ENCODE measurements at places on chromosomes 11 and 22.
A peak's percentile ranks its signal among the peaks of the same experiment; 100 is the strongest.

DNA sequence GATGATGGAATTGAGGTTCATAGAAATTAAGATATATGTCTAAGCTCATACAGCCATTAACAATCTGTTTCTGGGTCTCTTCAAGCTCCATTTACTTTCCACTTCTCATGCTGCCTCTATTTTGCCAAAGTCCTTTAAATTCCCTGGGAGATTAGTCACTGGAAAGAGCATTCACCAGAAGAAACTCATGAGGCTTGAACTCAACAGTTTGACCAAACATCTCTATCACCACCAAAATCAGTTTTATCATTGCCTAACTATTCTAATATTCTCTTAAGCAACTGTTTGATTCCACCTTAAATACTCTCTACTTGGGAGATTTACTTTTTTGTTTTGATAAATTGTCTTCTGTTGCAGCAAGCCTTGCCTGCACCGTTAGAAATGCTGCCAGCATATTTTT is 881.3 kb downstream of the KCNA4 start:
- no peak for DNase-seq

DNA sequence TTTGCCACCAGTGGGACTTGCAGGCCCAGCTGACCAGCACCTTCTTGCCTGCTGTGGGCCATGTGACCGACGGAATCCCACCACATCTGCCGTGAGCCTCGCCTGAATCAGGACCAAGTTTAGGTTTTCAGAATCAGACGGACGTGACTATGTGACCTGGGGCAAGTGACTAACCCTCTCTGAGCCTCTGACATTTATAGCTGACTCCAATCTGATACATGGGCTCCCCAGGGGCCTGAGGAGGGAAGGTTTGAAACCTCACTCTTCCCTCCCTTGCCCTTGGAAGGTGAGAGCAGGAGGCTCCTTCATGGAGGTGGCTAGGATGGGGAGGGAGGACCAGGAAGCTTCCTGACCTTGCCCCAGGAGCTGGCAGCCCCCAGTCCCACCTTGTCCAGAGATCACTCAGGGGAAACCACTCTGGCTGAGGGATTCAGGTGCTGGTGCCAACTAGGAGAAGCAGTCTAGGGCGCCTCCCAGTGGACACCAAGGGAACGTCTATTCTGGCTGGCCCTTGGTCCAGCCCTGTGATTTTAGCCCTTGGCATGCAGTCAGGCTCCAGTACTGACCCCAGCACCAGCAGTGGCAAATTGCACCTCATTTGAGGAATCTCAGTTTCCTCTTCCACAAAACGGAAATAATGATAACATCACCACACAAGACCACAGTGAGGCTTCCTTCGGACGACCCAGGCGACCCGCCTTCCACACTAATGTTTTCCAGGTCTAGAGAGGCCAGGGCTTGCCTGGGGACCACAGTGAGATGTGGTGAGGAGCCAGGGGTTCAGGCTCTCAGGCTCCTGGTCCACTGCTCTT is 47.2 kb upstream of the SYT7 start:
- peak; percentile 65 for DNase-seq

DNA sequence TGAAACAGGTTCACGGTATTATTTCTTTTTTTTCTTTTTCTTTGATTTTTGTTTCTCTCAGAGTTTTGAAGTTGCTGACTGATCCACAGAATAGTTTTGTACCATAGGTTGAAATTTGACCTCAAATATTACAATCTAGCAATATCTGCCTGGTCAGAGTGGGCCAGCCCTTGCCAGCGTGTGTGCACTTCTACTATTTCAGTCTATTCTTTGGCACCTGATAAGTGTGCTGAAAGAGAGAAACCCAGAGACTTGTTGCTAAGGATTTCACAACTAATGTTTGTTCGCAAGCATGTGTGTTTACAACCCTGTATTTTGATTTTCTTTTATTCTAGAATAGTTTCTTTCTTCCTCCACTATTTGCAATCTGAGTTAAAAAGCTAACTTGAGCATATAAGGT is 1125.2 kb upstream of the CNTN5 start:
- no peak for DNase-seq

DNA sequence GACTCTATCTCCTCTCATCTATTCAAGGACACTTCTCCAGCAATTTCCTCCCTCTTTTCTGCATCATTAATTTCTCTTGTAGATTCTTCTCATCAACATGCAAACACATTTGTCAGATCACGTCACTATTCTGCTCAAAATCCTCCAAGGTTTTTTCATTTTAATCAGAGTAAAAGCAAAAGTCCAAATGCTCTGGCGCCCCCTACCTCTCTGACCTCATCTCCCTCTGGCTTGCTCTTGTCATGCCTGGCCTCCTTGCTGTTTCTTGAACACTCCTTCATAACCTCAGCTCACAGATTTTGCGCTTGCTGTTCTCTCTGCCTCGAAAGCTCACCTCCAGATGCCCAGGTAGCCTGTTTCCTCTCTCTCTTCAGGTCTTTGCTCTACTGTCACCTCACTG is 22.4 kb downstream of the RTCB start:
- DNase-seq = no peak

DNA sequence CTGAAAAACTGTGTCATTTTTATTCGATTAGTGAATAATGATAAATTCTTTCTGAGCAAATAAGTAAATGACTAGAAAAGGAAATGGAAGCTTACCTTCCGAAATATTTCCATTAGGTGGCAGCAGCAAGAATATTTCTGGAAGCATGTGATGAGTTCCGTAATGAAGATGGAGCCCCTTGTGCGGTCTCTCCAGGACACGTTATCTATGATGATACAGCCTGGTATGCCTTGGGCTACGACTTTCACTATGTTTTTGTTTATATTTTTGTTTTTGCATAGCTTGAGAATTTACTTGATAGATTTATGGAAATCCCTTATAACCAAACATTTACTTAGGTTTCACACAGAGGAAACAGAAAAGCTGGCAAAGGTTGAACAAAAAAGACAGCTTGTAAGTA is 25.7 kb downstream of the CASP5 start:
- DNase-seq = no peak

DNA sequence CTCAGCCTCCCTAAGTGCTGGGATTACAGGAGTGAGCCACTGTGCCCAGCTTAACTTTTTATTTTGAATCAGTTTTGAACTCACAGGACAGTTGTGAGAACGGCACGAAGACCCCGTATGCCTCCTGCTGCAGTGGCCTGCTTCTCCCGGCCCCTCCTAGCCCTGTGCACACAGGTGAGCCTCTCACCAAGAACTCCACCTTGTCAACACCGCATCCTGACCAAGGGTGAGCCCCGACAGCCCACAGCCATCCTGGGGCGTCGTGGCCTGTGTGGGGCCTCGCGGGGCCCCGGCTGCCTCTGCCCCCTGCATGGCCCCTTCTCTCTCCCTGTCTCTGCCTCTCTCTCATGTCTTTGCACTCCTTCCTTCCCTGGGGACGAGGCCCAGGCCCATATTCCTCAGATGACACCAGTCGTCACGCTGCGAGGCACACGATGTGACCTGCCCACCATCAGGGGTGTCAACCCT is 38.8 kb downstream of the GNB1L start:
- no peak for DNase-seq

- DNase-seq = no peak
Observed at GRCh38 chr11:93623920-93624319, 37.6 kb upstream of the CEP295 start.

- no peak for DNase-seq
Observed at GRCh38 chr11:66072081-66072480, 2.0 kb downstream of the PACS1 start.

DNA sequence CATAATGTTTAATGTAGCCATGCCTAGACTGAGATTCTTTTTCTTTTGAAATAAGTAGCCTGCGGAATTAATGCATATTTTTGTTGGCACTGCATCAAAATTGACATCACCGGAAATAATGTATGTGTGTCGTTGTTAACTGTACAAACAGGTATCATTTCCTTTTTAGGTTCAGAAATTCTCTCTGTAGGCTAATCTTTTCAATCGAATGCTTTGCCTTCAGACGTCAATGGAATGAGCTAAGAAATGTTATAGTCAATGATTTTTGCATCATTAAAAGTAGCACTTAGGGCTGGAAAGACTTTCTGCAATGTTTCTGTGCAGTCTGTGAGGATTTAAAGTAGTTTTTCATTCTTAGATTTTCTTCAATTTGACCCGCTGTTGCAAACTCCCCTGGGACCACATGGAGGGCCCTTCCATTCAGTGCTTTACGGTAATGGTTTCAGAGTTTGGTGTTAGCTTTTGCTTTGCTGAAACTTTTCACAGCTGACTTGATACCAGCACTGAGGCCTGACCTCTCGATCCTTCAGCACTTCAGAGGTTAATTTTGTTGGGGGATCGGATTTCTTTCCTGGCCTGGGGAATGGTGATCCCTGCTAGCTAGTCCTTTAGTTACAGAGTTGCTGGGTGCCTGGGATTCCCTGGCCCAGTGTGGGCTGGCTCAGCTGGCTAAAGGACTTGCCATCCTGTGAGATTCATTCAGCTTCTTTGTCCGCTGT is 137.8 kb downstream of the DBX1 start:
- DNase-seq = no peak

- peak; percentile 39 for DNase-seq
Observed at GRCh38 chr11:103436131-103436770, 327.0 kb downstream of the DYNC2H1 start.

GRCh38 chr11:108654994-108655631 is 9.8 kb upstream of the DDX10 start:
- peak; percentile 79 for DNase-seq

GRCh38 chr11:88359114-88359513 is 21.6 kb upstream of the CTSC start:
- no peak for DNase-seq

DNA sequence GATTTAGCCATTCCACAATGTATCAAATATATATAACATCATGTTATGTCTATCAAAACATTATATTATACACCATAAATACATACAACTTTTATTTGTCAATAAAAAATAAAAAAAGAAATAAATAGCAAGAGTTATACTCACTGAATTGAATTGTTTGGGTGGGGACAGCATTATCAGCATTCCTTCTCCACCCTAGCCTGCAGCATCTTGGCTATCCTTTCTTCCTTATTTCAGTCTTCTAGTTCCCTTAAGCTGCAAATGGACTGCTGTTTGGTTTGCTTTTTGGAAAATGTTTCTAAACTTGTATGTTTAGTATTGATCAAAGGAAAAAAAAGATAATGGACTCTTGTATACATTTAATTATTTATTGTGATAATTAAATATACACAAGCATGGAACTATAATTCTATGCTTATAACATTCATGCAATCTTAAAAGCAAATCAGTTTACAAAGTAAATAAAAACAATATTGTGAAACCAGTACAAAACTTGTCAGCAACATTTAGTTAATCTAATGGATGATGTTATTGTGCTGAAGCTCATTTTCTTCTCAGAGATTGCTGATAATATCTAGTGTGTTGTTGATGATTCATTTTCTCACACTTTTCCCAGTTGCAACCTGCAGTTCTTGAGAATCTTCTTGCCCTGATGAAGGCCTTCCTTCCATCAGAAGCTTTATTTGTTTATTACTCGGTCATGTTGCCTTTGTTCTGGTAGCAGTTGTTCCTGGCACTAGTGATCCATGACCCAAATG is 5.0 kb downstream of the ARHGAP42 start:
- DNase-seq = no peak

DNA sequence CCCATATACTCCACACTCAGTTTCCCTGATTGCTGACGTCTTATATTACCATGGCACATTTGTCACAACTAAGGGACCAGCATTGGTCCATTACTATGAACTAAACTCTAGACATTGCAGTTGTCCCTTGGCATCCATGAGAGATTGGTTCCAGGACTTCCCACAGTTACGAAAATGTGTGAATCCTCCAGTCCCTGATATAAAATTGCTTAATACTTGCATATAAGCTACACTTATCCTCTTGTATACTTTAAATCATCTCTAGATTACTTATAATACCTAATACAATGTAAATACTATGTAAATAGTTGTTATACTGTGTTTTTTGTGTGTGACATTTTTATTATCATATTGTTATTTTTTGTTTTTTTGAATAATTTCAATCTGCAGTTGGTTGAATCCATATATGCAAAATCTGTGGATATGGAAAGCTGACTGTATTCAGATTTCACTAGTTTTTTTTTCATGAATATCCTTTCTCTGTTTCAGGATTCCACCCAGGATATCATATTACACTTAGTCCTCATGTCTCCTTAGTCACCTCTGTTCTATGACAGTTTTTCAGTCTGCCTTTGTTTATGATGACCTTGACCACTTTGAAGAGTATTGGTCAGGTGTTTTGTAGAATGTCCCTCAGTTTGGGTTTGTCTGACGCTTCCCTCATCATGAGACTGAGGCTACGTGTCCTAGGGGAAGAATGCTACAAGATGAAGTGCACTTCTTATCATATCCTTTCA is 55.3 kb downstream of the INSC start:
- peak; percentile 11 for DNase-seq

DNA sequence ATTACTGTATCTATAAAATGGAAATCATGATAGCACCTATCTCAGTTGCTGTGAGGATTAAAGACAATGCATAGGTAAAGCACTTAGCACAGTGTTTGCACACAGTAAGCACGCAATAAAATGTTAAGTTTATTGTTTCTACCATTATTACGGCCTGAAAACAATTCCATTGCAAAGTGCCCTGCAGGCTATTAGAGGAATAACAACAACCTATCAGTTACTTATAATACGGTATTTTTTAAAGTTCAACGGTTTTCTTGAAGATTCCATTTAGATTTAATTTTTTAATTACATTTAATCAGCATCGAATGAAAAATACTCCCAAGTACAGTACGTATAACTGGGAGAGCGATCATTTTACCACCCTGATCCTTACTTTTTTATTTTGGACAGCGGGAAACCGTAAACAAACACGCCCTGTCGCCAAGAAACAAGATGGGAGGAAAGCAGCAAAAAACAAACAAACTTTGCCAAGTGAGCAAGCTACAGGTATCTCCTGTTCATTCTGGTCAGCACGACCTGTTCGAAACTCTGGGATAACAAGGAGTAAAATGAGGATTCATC is 893 bp downstream of the SLC36A4 start:
- DNase-seq = peak; percentile 8

DNA sequence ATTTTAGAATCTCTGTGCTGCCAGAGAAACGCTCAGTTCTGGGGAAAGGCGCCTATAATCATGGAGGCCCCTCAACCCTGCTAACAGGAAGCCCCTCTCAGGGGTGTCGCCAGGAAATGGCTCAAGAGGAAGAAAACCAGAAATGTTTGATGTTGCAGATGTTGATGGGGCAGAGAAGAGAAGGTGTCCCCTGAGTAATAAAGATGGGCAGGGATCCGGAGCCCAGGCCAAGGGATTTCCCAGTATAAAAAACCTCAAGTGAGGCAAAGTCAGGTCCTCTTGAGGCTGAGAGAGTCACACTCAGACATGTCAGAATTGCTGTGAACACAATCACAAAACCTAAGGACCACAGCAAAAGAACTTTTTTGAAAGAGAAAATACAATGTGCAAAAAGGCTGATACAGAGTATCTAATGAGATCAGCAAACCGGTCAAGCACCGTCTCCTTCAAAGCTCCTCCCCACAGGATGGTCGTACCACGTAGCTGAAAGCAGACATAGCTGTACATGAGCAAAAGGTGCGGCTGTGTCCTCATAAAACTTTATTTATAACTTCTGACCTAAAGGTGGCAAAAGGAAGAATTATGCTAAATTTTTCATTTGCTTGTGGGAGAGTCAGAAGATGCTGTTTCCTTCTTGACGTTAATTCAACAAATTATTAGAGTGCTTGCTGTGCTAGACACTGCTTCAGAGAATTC is 12.2 kb downstream of the MOV10L1 start:
- no peak for DNase-seq

Measured in COLO829 (cell line).